Motor neuron (in vitro differentiated cells): ENCODE measurements at places on chromosomes 13 and 19. TPM values are rescaled to one million over a fixed set of nuclear protein-coding genes. Genes with fewer than 3 reads are reported as not detected.

GRCh38 chr19:8004723-8005513 is 523 bp downstream of the ELAVL1 start:
- peak; percentile 49 for ATAC-seq

DNA sequence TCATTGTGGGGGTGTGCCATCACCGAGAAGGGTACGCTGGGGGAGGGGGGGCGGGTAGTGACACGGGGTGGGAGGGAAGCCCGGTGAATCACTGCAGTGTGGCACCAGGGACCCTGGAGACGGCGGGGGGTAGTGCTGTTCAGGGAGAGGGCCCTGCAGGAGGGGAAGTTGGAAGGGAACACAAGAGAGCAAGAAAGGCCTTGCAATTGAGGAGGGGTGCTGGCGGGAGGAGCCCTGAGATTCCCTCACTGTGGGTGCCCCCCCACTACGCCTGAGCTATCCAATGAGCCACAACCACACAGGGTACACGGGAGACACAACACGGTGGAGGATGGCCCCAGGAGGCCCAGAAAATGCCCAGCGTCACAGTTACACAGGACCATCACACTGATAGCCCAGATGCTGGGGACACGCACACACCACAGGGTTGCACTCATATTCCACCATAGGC is 516 bp upstream of the ATP1A3 start:
- ATAC-seq: peak; percentile 20

IFNL1 gene
- not detected in 2 replicates for total RNA-seq

DNA sequence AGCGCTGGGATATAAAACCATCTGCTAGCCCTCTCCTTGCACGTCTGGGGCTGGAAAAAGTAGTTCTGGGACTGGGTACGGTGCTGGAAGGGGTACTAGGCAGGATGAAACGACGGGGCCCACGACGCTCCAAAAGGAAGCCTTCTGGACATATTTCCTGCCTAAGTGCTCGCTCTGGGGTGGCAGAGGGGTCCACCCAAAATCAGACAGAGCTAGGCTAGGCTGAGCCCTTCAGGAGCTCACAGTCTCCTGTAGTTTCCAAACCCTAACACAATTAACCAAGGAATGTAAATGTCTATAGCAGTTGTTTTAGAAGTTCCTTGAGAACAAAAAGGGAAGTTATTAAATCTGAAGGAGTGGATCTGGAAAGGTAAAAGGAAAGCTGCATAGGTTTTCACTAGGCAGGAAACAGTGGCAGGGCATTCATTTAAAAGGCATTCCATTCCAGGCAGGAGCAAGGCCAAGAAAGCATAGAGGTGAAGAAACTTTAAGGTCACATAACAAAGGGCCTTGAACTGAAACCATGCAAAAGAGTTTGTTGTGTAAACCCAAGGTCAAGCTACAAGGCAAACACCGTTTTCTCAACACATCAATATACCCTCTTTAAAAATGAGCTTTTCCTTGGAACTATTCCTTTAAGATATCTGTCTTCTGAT is 634 bp upstream of the DIAPH3 start:
- peak; percentile 61 for ATAC-seq

ZNF534 gene
- 0.21 TPM in 1 of 2 replicates, not detected in the other for total RNA-seq

GRCh38 chr19:13484166-13484565 is 22.1 kb downstream of the CACNA1A start:
- ATAC-seq: no peak

DNA sequence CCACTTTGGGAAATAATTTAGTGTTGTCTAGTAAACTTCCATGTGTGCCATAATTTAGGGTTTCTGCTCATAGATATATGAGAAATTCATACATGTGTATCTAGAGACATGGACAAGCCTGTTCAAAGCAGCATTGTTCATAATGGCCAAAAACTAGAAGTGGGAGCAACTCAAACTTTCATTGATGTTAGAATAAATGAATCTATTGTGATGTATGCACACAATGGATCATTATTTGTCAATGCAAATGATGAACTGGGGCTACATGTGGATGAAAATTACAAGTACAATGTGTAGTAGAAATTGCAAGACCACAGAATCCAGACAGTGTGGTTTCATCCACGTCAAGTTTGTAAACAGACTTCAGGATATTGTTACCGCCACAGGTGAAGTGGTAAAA is 284.7 kb downstream of the SLC7A1 start:
- ATAC-seq: no peak

KLF5 gene
- 2.8 and 2.9 TPM in 2 replicates for total RNA-seq

DNA sequence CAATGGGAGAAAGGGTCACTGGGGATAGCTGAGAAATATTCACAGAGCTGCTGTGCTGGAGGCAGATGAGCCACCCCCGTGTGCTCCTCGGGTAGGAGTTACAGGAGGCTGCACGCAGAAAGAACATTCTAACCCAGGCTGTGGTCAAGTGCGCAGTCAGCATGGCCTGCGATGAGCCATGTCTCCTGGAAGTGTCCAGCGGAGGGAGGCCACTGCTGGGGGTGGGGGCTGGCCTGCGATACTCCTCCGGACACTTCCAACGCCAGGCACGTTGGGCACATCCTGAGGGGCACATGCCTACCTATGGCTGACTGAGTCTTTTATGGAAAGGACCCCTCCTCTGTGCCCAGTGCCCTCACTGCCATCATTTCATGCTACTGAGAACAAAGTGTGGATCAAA is 55.9 kb downstream of the RAB20 start:
- ATAC-seq: no peak

DNA sequence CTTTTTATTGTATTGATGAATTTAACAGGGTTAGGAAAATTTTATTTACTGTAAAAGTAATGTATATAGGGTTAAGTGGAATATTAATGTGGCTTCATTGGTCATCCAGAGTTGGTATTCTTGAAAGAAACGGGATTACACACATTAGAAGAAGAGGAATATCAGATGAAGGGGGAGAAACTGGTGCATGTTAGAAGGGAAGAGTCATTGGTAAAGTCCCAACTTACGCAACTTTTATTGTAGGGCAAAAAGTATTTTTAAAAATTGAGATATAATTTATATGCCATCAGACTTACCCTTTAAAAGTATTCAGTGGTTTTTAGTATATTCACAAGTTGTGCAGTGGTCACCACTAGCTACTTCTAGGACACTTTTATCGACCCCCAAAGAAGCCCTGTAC is 47.3 kb downstream of the DNAJC3 start:
- ATAC-seq: no peak

GRCh38 chr13:110248449-110249143 is 58.4 kb downstream of the COL4A1 start:
- no peak for ATAC-seq

DNA sequence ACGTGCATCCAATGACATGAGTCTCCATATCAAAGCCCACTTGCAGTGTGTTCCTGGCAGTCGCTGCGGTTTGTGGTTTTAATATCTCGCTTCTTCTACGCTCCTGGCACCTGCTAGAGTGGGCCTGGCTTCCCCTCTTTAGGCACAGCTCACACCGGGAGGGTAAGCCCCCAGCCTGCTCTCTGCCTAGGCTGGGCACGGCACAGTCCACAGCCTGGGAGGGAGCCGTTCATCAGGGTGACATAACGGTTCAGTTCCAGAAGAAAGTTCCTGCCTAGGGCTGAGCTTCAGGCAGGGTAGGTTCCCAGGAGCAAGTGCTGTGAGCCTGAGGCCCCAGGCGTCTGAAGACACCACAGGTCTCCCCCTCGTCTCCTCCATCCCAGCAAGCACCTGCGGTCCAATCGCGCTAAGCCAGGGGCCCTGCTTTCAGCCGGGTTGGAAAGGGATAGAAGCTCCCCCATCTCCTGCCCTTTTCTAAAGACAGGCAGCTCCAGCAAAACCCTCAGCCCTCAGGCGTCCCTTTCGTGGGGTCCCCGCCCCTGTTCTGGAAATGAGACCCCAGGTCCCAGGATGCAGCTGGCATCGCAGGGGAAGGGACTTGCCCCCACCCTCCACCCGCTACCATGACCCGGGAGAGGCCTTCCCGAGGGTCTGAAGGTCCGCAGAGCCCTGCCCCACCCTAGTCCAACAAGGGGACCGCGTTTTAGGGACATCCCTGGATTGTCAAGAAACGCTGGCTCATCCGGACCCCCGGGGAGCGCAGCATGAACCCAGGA is 121.6 kb upstream of the ZNF507 start:
- peak; percentile 71 for ATAC-seq

C19orf67 gene
- 2.6 and 3.0 TPM in 2 replicates for total RNA-seq
